GM12878 (cell line): ENCODE measurements at places on chromosomes 11 and 22. TPM values are rescaled to one million over a fixed set of nuclear protein-coding genes. Genes with fewer than 3 reads are reported as not detected.

The TMPRSS4 gene
- 0.26 TPM in 1 of 2 replicates, not detected in the other for total RNA-seq

DNA sequence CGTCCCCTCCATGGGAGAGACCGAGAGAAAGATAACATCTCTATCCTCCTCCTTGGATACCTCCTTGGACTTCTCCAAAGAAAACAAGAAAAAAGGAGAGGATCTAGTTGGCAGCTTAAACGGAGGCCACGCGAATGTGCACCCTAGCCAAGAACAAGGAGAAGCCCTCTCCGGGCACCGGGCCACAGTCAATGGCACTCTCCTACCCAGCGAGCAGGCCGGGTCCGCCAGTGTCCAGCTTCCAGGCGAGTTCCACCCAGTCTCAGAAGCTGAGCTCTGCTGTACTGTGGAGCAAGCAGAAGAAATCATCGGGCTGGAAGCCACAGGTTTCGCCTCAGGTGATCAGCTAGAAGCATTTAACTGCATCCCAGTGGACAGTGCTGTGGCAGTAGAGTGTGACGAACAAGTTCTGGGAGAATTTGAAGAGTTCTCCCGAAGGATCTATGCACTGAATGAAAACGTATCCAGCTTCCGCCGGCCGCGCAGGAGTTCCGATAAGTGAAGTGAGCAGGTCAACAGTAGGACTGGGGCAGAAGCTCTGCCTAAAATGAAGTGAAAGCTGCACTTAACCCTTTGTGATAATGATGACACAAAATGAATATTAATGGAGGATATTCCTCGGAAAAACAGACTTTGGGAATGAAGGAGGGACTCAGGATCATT is 65.3 kb downstream of the WNT11 start:
- H3K36me3 ChIP-seq, result peaks cover 32% of the 10 kb centered on the region
- no peaks in the 10 kb centered on the region for H3K27me3 ChIP-seq
- H3K4me3 ChIP-seq, result no peak overlapping the region
- no peaks in the 10 kb centered on the region for H3K4me1 ChIP-seq
- DNase-seq, result no peak
- no peak overlapping the region for H3K27ac ChIP-seq

DNA sequence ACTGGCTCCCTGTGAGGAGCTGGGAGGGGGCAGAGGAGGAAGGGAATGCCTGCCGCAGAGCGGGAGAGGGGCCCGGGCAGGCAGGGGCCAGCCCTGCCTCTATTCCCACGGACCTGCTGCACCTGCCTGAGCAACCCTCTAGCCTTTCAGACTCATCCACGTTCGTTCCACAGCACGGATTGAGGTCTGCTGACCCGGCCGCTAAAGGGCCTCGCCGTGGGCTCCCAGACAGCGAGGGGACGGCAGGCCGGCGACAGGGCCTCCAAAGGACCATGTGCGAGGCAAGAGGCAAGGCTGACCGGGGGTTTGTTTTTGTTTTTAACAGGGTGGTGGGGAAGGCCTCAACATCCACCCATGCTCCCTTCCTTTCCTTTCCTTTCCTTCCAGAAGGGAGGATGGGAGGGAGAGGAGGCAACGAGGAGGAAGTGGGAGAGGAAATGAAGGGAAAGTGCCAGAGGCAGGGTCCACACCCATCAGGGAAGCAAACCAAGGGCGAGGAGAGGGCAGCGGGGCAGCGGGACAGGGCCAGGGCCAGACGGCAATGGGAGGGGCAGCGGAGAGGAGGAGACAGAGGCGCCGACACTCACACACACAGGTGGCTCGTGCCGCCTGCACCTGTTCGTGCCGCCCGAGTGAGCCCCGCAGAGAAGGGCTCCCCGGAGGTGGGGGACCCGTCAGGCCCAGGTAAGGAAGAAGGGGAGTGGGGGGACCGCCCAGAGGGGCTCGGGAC is 7.5 kb downstream of the LRFN4 start:
- H3K4me1 ChIP-seq, result peaks cover 11% of the 10 kb centered on the region
- H3K4me3 ChIP-seq, result no peak overlapping the region
- no peaks in the 10 kb centered on the region for H3K27me3 ChIP-seq
- H3K36me3 ChIP-seq, result no peaks in the 10 kb centered on the region
- DNase-seq, result no peak
- H3K27ac ChIP-seq, result no peak overlapping the region

DNA sequence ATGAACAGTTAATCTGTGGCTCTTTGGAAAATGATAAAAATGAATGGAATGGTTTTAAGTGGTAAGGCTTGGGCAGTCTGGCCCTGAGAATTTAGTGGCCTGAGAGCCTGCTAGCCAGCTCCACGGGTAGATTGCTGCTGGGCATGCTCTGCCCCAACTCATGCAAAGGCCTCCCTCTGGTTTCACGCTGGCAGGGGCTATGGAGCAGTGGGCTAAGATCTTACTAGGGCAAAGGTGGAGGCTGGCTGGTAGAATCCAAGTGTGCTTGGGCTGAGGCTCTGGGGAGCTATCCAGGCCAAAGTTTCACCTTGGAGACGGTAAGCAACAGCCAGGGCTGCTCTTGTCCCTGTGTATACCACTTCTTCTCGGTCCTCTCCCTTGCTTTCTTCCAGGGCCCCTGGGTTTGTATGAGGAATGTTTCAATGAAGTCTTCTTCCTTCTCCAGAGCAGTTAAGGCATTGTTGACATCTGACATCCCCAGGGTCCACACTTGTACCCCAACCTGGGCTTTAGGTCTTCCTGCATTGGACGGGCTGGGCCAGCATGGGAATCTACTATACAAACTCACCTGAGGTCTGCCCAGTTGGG is 27.4 kb downstream of the UBE2L3 start:
- no peaks in the 10 kb centered on the region for H3K27me3 ChIP-seq
- H3K27ac ChIP-seq, result no peak overlapping the region
- no peak for DNase-seq
- peaks cover 5% of the 10 kb centered on the region for H3K4me1 ChIP-seq
- no peak overlapping the region for H3K4me3 ChIP-seq

DNA sequence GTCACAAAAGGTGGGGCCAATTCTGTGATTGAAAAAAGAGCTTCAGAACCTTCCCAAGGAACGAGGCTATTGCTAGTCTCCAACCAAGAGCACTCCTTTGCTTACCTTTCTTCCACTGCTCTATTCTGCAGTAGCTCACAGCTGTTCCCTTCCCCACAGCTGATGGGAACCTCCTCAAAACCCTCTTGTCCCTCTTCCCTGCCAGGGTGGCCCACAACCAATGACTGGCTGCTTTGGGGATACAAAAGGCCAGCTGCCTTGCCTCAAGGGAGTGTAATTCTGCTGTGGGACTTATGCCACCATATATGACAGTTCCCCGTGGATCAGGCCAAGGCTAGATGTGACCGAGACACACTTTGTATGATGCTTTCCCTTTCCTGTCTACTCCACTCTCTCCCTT is 15.0 kb downstream of the KCNE3 start:
- no peak for DNase-seq
- H3K36me3 ChIP-seq, result no peaks in the 10 kb centered on the region
- H3K4me1 ChIP-seq, result peaks cover 3% of the 10 kb centered on the region
- no peak overlapping the region for H3K4me3 ChIP-seq
- H3K27me3 ChIP-seq, result no peaks in the 10 kb centered on the region

The PHF21B gene
- total RNA-seq, result 0.08 TPM in 1 of 2 replicates, not detected in the other

The OR10A2 gene
- not detected in 2 replicates for total RNA-seq

The TUB gene
- 0.13 TPM in 1 of 2 replicates, not detected in the other for total RNA-seq

DNA sequence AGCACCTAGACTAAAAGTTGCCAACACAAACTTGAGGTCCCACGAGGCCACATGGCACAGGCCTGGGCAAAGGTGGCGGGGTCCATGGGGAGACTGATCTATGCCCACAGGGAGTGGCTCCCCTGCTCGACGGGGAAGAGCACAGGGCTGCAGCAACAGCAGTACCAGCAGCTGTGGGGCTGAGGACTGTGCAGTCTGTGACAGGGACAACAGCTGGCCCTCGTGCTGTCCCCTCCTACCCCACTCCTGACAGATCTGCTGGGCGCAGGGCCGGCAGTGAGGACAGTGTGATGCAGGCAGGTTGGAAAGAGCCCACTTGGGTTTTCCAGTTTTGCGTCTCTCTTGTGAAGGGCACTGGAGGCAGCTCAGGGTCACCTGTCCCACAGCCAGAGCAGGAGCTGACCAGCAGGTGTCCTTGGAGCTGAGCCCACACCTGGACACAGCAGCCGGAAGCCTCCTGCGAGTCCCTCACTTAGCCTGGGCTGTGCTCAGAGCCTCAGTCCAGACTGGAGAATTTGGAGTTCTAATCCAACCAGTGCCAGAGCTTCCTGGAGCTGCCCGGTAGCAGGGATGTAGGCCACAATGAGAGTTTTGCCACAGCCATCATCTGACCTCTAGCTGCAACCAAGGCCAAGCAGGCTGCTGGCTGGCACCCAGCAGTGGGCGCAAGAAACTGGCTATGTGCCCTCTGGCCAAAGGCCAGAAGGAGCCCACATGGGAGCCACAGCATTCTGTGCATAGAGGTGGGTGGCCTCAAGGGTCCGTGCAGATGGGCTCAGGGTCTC is 3.6 kb upstream of the GAS2L1 start:
- no peak overlapping the region for H3K27ac ChIP-seq
- no peak overlapping the region for H3K4me3 ChIP-seq
- no peak for DNase-seq
- no peaks in the 10 kb centered on the region; the same call in 1 of the 2 replicates for H3K4me1 ChIP-seq
- peaks cover 12% of the 10 kb centered on the region for H3K36me3 ChIP-seq

DNA sequence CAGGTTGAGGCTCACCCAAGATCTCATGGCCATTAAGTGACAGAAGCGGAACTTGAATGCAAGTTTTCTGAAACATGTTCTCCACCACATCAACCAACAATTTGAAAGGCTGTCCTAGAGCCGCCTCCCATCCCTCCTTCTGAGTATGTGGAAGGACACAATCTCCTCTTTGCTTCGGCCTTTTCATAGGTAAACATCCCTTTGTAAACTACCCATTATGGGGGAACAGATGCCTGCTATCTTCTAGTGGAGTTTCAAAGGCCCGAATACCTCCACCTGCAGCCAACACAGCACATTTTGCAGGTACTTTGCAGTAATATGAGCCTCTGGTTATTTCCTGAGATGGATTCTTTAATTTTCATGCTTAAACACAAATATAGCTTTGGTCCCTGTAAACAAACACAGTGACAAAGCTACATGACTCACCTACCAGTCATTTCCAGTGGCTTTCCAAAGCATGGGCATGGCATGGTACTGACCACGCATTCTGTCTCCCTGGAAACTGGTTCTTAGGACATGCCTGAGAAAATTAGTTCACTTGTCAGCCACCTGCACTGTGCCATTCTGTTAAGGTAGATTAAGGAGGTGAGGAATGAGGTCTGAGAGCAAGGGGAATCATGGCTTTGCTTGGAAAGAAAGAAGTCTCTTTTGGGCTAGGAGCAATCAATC is 60.2 kb downstream of the EHF start:
- no peaks in the 10 kb centered on the region for H3K27me3 ChIP-seq
- H3K36me3 ChIP-seq, result no peaks in the 10 kb centered on the region
- no peak for DNase-seq
- no peaks in the 10 kb centered on the region; the same call in 1 of the 2 replicates for H3K4me1 ChIP-seq
- no peak overlapping the region for H3K27ac ChIP-seq

The CFAP300 gene
- total RNA-seq, result not detected in 2 replicates

GRCh38 chr11:71148716-71149115 is 103.7 kb downstream of the SHANK2 start:
- no peak for DNase-seq
- no peaks in the 10 kb centered on the region for H3K36me3 ChIP-seq
- no peaks in the 10 kb centered on the region for H3K27me3 ChIP-seq
- H3K27ac ChIP-seq, result no peak overlapping the region

DNA sequence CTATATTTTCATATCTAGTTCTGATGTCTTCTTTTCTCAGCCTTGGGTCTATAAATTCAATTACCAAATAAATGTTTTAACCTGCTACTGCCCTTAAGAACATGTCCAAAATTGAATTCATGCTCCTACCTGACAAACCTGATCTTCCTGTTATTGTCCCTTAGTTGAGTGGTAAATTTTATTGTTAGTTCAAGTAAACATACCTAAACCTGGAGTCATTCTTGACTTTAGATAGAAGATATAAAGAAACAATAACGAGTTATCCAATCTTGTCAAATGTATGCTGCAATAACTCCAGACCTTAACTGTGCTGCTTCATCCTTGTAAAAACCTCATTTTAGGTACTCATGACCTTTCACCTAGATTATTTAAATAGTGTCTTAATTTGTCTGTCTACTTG is 34.6 kb upstream of the SC5D start:
- H3K4me3 ChIP-seq, result no peak overlapping the region
- no peaks in the 10 kb centered on the region; the same call in 1 of the 2 replicates for H3K27me3 ChIP-seq
- no peaks in the 10 kb centered on the region for H3K36me3 ChIP-seq
- no peaks in the 10 kb centered on the region for H3K4me1 ChIP-seq

GRCh38 chr11:11406652-11407051 is 53.6 kb upstream of the CSNK2A3 start:
- H3K4me3 ChIP-seq, result no peak overlapping the region
- no peak for DNase-seq

GRCh38 chr11:123374622-123374968 is 55.5 kb upstream of the GRAMD1B start:
- DNase-seq, result no peak
- no peaks in the 10 kb centered on the region for H3K27me3 ChIP-seq
- no peak overlapping the region for H3K4me3 ChIP-seq

DNA sequence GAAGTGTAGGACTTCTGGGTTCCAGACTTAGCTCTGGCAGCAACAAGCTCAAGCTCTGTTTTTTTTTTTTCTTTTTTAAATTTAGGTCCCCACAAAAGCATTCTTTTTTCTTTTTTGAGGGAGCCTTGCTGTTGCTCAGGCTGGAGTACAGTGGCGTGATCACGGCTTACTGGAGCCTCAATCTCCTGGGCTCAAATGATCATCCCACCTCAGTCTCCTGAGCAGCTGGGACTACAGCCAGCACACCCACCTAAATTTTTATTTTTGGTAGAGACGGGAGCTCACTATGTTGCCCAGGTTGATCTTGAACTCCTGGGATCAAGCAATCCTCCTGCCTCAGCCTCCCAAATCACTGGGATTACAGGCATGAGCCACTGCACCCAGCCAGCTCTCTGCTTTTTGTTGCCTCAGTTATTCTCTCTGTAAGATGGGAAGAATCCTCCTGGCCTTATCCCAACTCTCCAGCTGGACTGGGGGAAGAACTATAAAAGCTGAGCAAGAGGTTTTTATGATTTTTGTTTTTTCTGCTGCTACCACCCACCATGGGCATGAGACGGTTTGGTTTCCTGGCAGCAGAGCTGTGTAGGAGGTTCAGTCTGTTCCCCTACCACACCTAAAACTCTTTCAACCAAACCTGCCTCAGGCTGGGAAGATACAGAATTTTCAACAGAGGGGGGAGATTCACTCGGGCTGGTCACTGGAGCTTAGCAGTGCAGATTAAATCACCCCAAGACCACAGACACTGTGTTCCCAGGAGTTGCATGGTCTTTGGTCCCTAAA is 11.6 kb upstream of the MTFP1 start:
- no peak overlapping the region for H3K27ac ChIP-seq
- no peak overlapping the region for H3K4me3 ChIP-seq
- no peak for DNase-seq
- no peaks in the 10 kb centered on the region; the same call in 1 of the 2 replicates for H3K36me3 ChIP-seq
- H3K27me3 ChIP-seq, result no peaks in the 10 kb centered on the region
- no peaks in the 10 kb centered on the region for H3K4me1 ChIP-seq
